Activated T-cell treated with anti-CD3 and anti-CD28 coated beads, Interleukin-2, amount 50 U/mL, for 72 hours (primary cell): ENCODE measurements at places on chromosomes 3 and 15.
A peak's percentile ranks its signal among the peaks of the same experiment; 100 is the strongest.

DNA sequence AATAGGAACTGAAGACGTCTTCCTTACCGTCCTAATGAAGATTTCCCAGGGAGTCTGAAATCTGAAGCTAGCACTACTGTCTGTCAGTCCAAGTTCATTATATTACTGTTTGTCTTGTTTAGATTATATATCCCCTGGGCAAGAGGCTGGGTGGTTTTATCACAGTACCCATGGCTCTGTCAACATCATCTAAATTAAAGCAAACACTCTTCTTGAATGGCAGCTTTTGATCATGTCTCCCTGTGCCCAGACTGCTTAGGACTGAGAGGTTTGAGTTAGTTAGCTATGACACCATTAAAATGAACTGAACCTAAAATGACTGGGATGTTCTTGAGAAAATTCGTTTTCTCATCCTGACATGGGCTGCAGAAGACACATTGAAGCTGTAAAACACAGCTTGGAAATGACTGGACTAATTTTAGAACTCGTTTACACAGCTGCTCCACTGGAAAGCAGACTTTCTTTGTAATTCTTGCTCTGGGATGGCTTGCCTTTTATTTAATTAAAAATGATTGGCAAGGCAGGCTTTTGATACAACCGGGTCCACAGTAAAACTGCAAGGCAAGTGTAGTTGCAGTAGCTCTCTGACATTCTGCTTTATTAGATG lies 243.5 kb downstream of the MFSD1 start:
- DNase-seq: no peak

DNA sequence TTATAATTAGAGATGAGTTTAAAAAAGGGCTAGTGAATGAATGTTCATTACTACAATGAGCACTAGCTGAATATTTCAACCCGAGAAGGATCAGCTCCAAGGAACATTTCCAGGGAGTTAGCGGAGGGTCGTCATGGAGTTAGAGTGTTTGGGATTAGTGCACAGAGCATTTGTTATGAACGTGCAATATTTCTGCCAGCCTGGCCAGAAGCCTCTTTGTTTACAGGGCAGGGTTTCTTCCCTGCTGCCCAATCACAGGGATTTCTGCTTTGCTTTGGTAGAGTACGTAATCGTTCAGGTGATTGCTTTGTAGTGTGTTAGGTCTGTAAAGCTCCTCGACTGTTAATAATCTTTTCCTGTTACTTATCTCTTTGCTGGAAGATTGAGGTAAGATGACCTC lies 5.9 kb downstream of the CGNL1 start:
- DNase-seq: no peak

GRCh38 chr3:143822374-143822773 lies 25.9 kb downstream of the SLC9A9 start:
- DNase-seq: no peak

DNA sequence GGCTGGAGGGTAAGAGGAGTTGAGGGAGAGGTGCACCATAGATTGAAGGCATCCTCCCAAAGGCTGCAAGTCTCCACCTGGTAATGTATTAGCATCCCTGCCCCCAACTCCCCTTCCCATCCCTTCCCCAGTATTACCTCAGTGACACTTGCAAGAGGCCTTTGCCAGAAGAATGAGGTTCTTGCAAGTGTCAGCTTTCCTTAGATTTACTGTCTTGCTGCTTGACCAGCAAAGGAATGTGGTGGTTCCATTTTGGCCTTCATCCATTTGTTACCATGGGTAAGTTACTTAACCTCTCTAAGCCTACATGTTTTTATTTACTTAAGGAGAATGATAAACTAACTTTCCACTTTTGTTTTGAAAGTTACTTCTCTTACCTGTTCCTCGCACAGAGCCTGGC lies 108.9 kb downstream of the LRTM1 start:
- no peak for DNase-seq

- DNase-seq: no peak
Measured at GRCh38 chr3:37491776-37492175, 317.4 kb upstream of the LRRFIP2 start.

- no peak for DNase-seq
Measured at GRCh38 chr15:48630245-48630644, 15.3 kb downstream of the FBN1 start.

- no peak for DNase-seq
Measured at GRCh38 chr3:187006864-187007630, 76.7 kb downstream of the ST6GAL1 start.

- no peak for DNase-seq
Measured at GRCh38 chr3:69747511-69748258, 8.4 kb downstream of the MITF start.

- no peak for DNase-seq
Measured at GRCh38 chr3:31227131-31227562, 305.6 kb upstream of the STT3B start.

DNA sequence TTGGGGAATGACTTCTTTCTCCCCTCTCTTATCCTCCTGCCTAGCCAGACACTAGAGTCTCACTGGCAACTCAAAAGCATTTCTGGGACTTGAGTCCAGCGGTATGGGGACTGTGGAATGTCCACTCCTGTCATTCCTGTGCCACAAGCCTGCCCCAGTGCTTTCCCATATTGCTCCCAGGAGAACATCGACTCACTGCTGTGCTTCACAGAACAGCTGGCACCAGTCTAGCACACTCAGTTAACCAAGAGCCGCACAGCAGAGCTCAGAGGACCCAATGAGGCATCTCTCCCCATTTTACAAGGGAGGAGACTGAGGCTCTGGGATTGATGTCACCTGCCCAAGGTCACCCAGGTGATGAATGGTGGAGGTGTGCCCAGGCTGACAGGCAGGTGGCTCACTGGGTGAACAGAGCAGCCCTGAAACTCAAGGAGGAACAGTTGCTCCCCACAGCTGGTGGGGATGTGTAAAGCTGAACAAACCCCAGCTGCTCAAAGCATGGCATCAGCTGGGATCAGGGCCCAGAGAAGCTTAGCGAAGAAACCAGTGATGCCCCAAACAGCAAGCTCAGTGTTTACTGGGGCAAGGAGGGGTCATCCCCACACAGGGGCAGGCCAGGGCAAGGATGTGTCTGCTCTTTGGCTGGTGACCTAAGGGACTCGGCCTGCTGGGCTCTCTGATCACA lies 35.4 kb upstream of the DUSP7 start:
- no peak for DNase-seq

- no peak for DNase-seq
Measured at GRCh38 chr3:147616998-147617619, 207.9 kb downstream of the ZIC1 start.

DNA sequence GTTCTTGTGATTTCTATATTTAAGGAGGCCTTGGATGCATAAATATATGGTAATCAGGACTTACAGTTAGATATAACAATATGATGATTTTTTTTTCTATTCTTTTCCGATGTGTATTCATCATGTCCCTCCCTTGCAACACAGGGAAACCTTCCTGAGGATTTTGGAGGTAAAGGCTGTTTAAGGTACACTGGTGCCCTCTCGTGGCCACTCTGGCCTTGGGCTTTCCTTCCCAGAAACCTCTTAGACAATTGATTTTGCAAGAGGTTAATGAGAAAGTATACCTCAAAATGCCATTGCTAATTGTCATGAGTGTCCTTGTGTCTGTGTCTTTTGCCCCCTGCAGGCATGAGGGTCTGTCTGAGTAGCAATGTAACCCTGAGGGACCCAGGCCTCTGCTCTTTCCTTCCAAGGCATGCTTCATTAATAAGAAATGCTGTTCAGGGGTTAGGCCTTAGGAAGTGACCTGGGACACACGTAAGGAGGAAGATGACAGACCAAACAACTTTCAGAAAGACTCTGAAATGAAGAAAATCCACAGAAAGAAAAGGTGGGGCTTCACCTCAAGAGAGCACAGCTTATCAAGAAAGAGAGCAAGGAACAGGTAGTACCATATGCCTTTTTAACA lies 70.3 kb upstream of the PPP2R3A start:
- DNase-seq: peak; percentile 44

- peak; percentile 12 for DNase-seq
Measured at GRCh38 chr3:15797642-15798303, at the start of gene ANKRD28. ANKRD28 (minus strand) TSS chr3:15797979; CDS start chr3:15796521, 1,458 bp downstream.

DNA sequence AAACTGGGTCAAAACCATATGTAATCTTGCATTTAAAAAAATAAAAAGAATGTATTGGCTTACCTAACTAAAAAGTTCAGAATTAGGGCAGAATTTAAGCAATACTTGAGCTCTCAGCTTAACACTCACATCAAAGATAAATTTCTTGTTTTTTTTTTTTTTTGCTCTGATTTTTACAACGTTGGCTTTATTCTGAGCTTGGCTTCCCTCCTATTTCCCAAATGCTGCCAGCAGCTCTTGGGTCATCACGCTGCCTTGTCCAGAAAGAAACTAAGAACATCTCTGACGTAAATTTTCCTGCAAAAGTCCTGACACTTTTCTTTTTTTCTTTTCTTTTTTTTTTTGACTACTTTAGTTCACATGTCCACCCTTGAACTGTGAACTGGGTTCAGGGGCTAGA lies 150.6 kb upstream of the TGFBR2 start:
- DNase-seq: no peak

DNA sequence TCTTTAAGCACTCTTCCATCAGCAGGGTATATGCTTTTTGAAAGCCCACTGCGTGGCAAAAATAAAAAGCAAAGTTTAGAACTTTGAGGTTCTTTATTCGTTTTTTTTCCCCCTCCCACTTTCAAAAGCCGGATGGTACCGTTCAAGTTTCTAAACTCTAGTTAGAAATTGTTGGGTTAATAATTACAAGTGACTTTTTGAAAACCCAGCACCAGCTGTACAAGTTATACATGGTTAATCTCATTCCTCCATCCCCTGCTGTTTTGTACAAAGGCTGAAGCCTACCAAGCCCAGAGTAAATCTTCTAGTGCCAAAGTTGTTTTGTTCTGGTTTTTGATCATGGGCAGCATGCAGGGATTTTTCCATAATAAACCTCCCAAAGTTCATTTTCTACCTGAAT lies 48.6 kb downstream of the WDR72 start:
- DNase-seq: no peak

GRCh38 chr3:78941587-78941986 lies 826.2 kb downstream of the ROBO1 start:
- DNase-seq: no peak

DNA sequence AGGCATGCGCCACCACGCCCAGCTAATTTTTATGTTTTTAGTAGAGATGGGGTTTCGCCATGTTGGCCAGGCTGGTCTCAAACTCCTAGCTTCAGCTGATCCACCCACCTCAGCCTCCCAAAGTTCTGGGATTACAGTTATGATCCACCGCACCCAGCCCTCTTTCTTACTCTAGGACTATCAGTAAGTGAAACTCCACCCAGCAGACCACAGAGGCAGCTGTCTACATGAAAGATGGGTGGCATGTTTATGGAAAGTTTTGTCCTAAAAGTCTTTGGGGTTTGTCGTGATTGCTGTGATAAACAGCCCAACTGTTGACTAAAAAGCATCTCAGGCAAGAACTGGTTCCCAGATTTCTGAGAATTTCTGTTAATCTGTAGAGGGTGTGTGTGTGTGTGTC lies 10.9 kb downstream of the ARL6IP5 start:
- DNase-seq: no peak

DNA sequence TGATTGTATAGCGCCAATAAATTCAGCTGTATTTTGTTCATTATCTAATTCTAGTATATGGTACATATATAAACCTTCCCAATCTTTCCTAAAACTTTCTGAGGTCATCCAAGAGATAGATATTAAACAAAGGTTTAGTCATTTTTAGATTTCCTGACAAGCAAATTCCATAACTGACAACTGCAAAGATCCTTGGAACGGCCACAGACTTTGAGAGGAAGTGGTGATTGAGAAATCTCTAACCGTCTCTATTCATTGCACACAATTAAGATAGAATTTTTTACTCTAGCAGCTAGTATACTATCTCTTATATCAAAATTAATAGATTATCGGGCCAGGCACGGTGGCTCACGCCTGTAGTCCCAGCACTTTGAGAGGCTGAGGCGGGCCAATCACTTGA lies 4.7 kb downstream of the CSNK1G1 start:
- no peak for DNase-seq

DNA sequence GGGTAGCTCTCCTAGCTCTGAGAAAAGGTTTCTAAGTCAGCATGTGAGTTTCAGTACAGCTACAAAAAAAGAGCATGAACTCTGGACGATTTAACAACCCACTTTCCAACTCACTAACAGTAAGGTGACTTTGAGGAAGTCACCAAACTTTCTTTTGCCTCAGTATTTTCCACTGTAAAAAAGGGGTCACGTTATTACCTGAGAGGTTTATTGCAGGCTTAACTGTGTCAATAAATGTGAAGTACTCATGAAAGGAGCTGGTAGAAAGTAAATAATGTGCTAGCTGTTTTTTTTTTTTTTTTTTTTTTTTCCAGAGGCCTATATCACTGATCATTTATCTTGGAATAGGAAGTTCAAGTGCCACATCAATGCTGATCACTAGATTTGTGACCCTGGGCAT lies 89.3 kb downstream of the PLSCR2 start:
- no peak for DNase-seq

DNA sequence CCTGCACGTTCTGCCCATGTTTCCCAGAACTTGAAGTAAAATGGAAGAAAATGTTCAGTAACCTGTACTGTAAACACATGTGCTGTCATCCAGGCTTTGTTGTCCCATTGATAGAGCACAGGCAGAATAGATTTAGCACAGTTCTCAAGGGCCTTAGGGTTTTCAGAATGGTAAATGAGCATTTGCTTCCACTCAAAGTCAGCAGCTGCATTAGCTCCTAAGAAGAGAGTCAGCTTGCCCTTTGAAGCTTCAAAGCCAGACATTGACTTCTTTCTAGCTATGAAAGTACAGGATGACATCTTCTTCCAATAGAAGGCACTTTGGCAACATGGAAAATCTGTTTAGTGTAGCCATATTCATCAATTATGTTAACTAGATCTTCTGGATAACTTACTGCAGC lies 76.2 kb upstream of the TMEM108 start:
- DNase-seq: no peak

DNA sequence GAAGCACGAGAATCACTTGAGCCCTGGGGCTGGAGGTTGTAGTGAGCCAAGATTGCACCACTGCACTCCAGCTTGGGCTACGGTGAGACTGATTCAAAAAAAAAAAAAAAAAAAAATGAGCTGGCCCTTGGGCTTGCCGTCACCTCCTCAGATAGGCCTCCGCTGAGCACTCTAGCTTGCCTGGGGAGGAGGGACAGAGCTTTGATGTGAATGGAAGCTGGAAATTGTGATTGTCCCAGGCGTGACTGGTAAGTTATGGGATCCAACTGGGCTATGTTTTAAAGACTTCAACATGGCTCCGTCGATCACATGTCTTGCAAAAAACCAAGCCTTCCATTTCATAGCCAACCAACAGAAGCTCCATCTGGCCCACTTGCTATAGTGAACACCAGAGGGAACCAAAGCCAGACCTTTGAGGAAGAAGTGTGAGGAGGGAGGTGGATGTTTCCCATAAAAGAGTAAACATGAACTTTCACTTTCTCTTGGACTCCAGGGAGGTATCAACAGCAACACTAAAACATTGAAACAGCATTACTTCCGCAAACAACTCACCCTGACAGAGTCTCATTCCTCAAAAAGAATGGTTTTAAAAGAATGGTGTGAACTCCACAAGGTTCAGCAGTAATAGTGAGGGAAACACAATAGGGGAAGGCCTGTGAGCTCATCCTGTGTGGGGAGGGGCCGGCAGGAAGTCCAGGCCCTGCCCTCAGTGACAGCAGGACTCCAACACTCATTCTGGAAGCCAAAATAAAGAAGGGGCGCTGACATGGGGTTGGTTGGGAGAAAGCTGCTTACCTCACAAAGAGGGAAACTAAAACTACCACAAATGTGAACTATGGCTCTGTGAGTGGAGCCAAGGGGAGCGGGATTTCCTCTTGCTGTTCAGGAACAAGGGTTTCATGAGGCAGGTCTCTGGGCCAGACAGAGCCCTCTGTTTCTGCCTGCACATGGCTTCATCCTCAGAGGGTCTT lies 59.2 kb upstream of the IL12A start:
- no peak for DNase-seq

- DNase-seq: no peak
Measured at GRCh38 chr15:81752974-81753373, 292.8 kb downstream of the MEX3B start.

- no peak for DNase-seq
Measured at GRCh38 chr3:99505200-99505599, 133.2 kb upstream of the COL8A1 start.
